ENCODE measurements at places on chromosomes 11 and 22. TPM values are rescaled to one million over a fixed set of nuclear protein-coding genes. Genes with fewer than 3 reads are reported as not detected.

SCUBE2 gene
- 1.3 TPM for total RNA-seq

OVCH2 gene
- not detected for total RNA-seq

CLCF1 gene
- 4.4 TPM for total RNA-seq

ACTN3 gene
- total RNA-seq: not detected

PSMC3 gene
- total RNA-seq: 86.9 TPM

MPPED2 gene
- 0.20 TPM for total RNA-seq

YPEL4 gene
- 1.8 TPM for total RNA-seq

C11orf97 gene
- not detected for total RNA-seq

FGF4 gene
- not detected for total RNA-seq

OR51B5 gene
- total RNA-seq: 0.13 TPM

GRIK4 gene
- under 0.01 TPM for total RNA-seq

SHISA8 gene
- total RNA-seq: not detected

MIAT gene
- total RNA-seq: 0.72 TPM

HTR3A gene
- not detected for total RNA-seq

APOL5 gene
- total RNA-seq: 0.46 TPM
